Activated naive CD8-positive, alpha-beta T cell treated with anti-CD3 and anti-CD28 coated beads, Interleukin-2, amount 50 U/mL, for 16 hours (primary cell): ENCODE measurements at places on chromosomes 1 and 21.

DNA sequence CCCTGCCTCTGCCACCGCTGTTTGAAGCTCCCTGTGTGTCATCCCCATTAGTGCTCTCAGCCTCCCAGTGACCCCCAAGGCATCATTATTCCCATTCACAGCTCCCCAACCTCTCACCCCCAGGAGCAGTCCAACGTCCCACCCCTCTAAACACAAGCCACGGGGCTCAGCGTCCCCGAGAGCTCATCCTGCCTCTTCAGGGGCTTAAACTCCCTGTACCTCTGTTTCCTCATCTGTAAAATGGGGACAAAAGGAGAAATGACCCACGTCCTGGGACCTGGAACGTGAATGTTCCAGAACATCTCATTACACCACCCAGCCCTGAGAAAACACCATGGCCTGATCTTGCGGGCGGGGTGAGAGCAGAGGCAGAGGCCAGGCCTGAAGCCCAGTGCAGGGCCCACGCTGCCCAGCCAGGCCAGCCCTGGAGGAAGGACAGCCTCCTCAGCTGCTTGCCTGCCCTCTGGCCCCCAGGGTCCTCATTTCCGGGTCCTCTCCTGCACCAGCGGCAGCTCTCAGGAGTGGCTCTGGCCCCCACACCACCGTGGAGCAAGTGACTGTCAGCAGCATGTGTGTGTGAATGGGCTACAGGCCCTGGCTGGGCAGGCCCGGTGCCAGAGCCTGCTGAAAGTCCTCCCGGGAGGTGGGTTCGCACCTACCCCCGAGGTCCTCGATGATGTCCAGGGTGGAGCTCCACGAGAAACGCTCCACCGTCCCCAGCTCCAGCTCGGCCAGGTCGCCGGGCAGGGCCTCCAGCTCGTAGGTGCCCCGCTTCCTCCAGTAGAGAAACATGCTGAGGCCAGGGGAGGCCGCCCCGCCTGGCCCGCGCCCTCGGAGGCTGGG, 14.1 kb upstream of the PLEKHG5 start:
- DNase-seq: no peak

- DNase-seq: no peak
These were observed 27.4 kb downstream of the TNFSF18 start for GRCh38 chr1:173023343-173023742.

DNA sequence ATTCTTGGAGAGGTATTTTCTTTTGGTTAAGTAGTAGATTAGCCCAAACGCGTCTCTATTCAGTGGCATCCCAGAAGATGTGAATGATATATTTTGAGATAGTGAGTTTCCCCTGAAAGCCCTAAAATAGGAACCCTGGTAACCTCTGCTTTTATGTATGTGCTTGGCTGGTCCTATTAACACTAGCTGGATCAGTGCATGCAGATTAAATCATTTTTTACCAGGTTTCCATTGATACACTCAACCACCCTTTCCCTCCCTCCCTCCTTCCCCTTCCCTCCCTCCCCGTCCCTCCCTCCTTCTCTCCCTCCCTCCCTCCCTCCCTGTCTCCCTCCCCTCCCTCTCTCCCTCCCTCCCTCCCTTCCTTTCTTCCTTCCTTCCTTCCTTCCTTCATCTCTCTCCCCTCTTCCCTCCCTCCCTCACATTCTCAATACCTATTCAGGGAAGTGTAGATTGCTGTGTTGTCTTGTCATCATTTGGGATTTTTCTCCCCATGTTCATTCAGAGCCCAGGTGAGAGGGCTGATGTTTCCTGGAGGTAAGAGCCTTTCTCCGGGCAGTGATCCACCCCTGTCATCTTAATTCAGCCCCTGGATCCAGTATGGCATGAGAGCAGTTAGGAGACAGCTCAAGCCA, 406.8 kb downstream of the PRDM2 start:
- DNase-seq: no peak

DNA sequence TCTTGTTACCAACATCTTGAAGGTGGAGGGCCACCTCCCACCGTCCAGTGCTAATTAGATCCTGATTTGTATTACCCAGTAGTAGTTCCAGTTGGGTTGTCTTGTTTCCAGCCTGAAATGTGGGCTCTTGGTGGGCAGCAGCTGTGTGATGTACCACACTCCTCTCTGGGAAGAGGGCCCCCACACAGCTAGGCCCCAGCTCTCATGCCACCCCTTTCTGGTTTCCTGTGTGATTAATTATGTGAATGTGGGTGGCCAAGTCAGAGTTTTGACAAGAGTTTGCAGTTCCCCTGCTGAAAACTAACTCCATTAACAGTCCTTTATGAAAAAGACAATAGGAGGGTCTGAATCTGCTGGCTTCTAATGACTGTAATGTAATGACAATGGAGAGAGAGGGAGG, 3.8 kb downstream of the HMGB4 start:
- DNase-seq: no peak

DNA sequence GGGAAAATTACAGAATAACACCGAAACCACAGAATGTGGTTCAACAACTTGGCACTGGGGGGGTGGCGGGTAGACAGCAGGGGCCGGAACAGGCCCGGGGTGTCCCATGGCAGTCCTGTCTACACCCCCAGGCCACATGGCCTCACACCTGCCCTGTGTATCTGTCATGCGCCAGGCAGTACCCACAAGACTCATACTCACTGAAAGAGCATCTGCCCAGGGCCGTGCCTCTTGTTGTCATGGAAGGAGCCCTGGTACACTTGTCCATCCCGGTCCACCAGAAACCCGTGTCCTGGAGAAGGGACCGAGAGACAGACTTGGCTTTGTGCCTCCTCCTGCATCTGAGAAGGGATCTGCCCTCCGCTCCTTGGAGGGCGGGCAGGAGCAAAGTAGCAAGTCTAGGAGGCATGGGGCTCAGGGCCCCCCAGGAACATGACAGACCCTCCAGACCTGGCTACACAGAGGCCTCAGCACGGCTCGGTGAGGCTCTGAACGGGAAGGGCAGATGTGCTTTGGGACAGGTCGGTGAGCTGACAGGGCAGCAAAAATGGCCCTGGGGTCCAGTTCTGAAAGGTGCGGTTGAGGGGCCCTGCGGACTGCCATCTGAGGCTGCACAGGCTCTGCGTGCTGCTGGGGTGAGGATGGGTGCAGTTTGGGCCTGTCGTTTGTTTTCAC, 5.6 kb downstream of the MORN1 start:
- no peak for DNase-seq

DNA sequence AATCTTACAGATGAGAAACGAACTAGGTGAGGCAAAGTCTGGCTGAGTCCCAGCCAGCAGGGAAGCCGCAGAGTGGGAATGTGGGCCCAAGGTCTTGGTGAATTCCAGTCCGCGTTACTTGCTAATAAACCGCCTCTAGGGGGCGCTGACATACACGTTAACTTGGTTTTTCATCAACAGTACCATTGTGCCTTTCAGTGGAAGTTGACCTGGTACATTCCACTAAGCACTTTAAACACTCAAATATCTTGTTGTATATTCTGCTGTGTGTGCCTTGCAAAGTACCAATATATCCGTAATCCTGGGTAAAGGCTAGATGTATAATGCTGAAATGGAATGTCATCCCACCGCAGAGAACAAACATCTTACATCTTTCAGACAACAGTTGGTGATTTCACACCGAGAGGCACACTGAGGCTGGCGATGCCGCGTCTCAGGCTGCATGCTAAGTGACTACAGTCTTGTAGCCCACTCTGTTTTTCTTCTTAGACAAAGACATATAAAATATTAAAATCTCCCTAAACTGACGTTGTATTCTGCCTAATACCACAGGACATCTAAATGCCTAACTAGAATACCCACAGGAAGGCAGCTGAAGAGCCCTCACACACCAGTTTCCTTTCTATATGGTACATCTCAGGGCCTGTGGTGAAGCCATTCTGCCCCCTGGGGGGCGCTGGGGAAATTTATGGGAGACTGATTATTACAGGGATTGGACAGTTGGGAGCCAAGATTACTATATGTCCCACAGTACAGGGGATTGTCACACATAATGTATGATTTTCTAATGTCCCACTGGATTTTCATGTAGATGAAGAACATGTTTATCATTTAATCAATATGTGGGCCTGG, 49.2 kb upstream of the C1orf198 start:
- DNase-seq: peak; percentile 22

GRCh38 chr1:74343216-74343615, 108.0 kb downstream of the TNNI3K start:
- DNase-seq: no peak

GRCh38 chr1:153919876-153920852, 2.6 kb downstream of the GATAD2B start:
- no peak for DNase-seq

GRCh38 chr1:175192111-175192629, 406 bp downstream of the KIAA0040 start:
- DNase-seq: no peak

GRCh38 chr1:172391976-172392375, 28.5 kb upstream of the C1orf105 start:
- no peak for DNase-seq

DNA sequence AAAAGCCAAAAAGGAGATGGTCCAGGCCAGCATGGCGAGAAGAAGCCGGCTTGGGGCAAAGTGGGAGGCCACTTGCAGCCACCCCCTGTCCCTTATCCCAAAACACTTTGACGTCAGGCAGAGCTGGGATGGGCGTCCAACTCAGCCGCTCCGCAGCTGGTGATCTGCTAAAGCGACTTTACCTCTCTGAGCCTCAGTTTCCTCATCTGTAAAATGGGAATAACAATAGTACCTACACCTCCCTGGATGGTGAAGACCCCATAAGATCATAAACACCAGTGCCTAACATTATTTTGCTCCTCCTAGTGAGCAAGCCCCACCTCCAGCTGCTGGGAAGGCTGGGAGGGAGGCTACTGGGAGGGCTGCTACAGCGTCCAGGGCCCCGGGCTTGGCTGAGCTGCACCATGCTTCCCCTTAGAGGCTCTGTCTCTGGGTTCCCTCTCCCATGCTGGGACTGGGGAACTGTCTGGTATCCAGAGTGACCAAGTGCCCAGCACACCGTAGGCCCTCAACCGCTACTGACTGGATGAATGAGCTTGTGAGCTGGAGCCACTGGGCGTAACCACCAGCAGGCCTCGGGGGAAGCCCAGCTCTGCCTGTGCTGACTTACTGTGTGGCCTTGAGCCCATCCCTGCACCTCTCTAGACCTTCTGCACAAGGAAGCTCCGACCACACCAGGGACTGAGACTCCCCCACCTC, 18.3 kb downstream of the IFFO2 start:
- no peak for DNase-seq

GRCh38 chr1:30990591-30990990, 74.9 kb downstream of the PUM1 start:
- DNase-seq: no peak

DNA sequence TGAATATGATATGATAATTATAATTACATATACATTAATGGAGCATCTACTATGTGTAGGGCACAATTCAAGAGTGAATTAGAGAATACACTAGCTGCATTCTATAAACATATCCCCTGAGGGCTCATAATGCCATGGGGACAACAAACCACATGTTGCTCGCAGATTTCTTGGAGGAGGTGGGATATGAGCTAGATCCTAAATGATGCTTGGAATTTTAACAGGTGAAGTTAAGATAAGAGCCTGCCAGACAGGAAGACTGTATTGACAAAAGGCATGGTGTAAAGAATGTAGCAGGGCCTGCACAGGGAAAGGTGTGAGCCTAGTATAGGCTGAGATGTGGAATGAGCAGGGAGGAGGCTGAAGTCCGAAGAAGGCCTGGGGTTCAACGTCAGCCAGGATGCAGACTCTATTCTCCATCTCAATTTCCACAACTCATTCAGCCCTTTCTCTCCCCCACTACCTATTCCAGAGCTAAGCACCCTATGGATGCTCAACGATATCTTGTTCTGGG, 120.2 kb downstream of the ELAVL4 start:
- no peak for DNase-seq

GRCh38 chr1:7912145-7912544, 28.5 kb downstream of the TNFRSF9 start:
- no peak for DNase-seq

GRCh38 chr21:20729376-20729775, 268.8 kb upstream of the NCAM2 start:
- DNase-seq: no peak

DNA sequence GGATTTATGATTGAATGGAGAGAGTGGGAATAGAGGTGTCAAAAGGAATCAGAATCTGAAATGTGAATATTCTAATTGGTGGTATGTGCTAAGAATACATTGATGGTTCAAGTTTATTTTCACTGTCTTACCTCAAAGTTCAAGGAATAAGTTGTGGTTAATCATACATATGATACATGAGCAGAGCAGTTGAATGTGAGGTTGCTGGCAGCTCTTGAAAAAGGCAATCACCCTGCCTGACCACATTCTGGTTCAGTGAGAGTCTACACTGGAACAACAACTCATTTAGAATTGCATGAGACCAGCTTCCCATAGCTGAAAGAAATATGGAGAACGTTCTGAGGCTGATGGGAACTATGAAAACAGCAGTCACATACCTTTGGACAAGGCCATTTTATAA, 68.3 kb upstream of the ARHGAP29 start:
- DNase-seq: no peak

GRCh38 chr21:45318556-45319404, 31.1 kb upstream of the POFUT2 start:
- DNase-seq: no peak

GRCh38 chr21:32306021-32306780, 7.5 kb downstream of the MRAP start:
- DNase-seq: no peak

DNA sequence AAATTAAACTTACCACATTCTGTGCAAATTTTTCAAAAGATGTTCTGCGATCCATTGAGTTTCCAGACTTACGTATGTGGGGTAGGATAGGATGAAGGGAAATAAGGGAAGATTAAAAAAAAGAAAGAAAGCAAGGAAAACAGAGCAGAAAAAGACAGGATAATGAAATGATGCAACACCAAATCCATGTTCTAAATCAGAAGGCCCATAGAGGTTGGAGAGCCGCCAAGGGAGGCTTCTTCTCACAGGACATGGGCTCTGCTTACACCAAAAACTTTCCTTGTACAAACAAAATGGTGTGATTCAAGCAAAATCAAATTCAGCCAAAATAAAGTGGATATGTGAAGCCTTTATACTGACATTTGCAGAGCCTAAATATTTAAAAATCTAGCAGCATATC, 189.5 kb upstream of the GREM2 start:
- DNase-seq: no peak

GRCh38 chr1:29581256-29581655, 344.9 kb downstream of the PTPRU start:
- no peak for DNase-seq

- DNase-seq: no peak
These were observed 63.7 kb downstream of the AJAP1 start for GRCh38 chr1:4718071-4718470.

GRCh38 chr1:175272361-175272760, 79.8 kb upstream of the KIAA0040 start:
- no peak for DNase-seq

DNA sequence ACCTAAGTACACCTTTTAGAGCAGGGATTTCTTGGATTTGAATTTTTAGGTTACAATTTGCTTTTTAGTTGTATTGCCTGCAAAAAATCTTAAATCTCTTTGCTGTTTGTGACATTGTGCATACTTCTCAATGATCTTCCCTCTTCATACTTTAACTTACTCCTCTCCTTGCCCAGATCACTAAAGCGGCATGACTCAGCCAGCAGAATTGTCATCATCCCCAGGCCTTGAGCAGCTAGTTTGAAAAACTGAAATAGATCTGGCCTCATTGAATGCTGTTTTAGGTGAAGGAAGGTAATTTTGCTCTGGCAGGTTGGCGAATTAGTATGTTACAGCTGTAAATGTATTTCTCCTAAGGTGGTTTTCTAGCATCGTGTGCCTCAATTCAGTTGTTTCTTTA, 145.9 kb downstream of the RYR2 start:
- no peak for DNase-seq
